Activated CD4-positive, alpha-beta T cell treated with anti-CD3 and anti-CD28 coated beads, Interleukin-2, amount 50 U/mL, for 16 hours (primary cell): ENCODE measurements at places on chromosomes 6 and 20.
A peak's percentile ranks its signal among the peaks of the same experiment; 100 is the strongest.

DNA sequence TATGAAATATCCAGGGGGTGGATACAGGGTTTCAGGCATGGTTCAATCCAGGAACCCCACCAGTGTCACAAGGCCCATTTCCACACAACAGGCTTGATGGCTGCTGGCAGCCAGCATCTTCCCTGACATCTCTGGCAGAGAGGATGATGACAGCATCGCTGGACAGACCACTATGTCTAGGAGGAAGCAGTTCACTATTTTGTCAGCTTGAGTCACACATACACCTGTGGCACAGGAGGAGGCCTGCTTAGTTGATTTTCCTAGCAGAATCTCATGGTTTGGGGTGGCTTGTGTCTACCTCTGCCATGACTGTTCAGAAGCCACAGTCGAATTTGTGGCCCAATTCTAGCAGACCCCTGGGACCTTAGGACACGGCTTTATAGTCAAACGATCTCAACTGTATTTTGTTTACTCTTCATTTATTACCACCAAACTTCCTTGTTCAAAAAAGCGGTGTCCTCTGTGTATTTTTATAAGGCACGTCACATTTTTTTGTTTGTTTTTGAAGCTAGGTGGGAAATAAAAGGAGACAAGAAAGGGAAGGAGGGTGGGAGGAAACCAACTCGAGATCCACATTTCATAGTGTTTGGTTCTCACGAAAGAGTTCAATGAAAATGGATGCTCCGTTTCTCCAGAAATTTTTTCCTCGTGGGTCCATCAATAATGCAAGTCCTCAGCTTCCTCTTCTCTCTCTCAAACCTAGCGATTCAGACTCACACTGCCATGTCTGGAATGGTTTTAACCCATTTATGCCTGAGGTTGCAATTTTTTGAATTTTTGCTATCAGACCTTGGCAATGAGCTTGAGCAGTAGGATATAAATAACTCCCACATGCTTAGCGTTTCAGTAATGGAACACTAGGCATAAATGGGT is 94.4 kb downstream of the TOX2 start:
- DNase-seq, result no peak

GRCh38 chr6:16766043-16766536 is 4.8 kb upstream of the ATXN1 start:
- DNase-seq, result peak; percentile 77

- peak; percentile 70 for DNase-seq
These were observed 154.9 kb downstream of the ESR1 start for GRCh38 chr6:151962246-151962846.

- DNase-seq, result no peak
These were observed 92.2 kb downstream of the CTNNBL1 start for GRCh38 chr20:37786043-37786442.

- DNase-seq, result no peak
These were observed 130.7 kb downstream of the AIG1 start for GRCh38 chr6:143191361-143191760.

DNA sequence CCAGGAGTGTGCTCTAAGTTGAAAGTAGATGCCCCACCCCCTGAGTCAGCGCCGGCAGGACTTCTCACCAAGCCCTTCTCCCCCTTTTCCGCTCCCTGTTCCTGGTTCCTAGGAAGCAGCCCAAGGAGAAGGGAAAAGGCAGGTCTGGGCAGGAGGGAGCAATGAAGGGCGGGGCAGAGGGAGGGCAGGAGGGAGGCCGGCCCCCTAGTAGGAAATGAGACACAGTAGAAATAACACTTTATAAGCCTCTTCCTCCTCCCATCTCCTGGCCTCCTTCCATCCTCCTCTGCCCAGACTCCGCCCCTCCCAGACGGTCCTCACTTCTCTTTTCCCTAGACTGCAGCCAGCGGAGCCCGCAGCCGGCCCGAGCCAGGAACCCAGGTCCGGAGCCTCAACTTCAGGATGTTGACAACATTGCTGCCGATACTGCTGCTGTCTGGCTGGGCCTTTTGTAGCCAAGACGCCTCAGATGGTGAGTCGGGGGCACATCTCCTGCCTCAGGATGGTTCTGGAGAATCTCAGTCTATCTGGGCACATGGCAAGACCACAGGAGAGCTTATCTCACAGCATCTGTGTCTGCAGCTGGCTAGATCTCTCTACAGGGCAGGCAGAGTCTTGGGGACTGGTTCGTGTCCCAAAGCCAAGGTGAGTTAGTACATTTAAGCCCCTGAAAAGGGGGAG is at the start of gene PROCR:
Gene PROCR (plus strand): TSS at position 320 of the 681 bp plus-strand sequence. CDS start 83 bp downstream, at position 403.
- DNase-seq, result no peak

DNA sequence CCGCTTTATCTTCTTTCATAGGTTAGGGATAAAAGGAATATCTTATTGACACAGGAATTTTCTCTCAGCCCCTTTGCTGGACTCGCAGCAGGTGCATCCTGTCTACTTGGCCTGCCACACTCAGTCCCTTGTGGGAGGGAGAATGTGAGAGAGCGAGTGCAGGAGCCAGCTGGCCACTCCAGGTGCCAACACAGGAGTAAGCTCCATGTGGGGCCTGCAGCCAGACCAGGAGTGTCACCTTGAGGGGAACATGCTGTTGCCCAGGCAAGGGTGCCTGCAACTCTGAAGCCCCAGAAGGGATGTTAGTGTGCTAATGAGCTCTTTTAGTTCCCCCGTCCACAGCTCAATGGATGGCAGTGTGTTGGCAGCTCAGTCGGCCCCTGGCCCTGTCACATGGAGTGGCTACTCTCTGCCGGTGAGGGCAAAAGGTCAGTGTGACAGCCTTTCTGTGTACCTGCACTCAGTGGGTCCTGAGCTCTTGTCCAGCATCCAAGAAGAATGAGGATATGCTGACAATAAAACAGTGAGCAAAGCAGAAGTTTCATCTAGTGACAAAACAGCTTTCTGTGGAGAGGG is 57.1 kb downstream of the CRYBG1 start:
- no peak for DNase-seq

- no peak for DNase-seq
These were observed 138.1 kb upstream of the MARCKS start for GRCh38 chr6:113719064-113719463.

- DNase-seq, result no peak
These were observed 174.4 kb upstream of the NOX3 start for GRCh38 chr6:155630085-155630484.

GRCh38 chr20:25538838-25539665 is 46.3 kb downstream of the NINL start:
- DNase-seq, result no peak

DNA sequence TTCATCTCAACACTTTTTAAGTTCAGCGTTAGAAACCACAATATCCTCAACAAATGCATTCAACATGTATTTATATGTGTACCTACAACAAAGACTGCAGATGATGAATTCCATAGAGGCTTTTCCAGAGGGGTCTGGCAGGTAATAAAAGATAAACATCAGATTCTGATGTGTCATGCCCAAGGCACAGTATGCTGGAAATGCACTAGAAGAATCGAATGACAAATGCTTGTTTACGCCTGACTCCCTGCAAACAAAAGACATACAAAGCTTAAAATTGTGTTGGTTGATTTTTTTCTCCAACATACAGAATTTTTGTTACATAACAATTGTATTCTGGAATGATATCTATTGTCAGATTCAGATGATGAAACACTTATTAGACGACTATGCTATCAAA is at the start of gene LGSN:
Gene LGSN (minus strand): TSS at position 45 of the 400 bp plus-strand sequence. CDS start 40 bp downstream, at position 5.
- DNase-seq, result no peak

DNA sequence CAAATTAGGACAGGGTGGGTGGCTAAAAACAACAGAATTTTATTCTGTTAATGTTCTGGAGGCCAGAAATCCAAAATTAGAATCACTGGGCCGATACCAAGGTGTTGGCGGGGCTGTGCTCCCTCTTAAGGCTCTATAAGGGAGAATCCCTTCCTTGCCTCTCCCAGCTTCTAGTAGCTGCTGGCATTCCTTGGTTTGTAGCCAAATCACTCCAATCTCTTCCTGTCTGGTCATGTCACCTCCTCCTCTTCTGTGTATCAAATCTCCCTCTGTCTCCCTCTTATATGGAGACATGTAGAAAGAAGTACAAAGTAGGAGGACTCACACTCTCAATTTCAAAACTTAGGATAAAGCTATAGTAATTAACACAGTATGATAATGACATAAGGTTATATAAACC is 102.9 kb upstream of the SIRPA start:
- no peak for DNase-seq

- no peak for DNase-seq
These were observed 183.4 kb downstream of the ADGRG6 start for GRCh38 chr6:142485256-142485655.

DNA sequence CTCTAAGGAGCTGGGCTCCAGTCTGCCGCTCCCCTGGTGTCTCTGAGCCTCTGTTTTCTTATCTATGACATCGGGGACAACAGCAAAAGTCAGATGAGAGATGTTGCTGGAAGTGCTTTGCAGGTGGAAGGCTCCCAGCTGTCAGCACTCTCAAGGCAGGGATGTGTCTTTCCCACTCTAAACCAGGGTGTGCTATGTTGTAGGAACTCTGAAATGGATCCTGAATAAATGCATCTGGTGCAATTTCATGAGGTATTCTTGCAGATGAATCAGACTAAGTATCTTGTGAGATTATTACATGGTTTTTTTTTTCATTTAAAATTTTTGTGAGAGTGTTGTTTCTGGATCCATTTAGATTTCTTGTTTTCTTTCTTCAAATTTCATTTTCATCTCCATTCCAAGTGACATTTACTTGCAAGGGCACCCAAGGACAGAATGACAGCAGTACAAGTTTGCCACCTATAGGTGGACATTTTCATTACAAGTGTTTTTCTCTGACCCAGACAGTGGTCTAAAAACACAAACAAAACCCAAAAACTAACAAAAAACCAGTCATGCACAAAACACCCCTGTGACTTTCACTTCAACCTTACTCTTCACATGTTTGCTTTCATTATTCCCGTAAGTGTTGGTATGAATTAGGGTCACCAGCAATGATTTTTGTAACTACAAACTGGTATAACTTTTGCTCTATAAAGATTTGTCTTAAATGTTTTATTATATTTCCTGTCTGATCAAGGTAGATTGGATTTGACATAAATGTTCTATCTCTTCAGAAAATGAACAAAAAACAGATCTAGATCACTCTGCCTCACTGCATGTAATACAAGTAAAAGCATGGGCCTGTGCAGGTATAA is 14.7 kb upstream of the SIM1 start:
- DNase-seq, result peak; percentile 65

DNA sequence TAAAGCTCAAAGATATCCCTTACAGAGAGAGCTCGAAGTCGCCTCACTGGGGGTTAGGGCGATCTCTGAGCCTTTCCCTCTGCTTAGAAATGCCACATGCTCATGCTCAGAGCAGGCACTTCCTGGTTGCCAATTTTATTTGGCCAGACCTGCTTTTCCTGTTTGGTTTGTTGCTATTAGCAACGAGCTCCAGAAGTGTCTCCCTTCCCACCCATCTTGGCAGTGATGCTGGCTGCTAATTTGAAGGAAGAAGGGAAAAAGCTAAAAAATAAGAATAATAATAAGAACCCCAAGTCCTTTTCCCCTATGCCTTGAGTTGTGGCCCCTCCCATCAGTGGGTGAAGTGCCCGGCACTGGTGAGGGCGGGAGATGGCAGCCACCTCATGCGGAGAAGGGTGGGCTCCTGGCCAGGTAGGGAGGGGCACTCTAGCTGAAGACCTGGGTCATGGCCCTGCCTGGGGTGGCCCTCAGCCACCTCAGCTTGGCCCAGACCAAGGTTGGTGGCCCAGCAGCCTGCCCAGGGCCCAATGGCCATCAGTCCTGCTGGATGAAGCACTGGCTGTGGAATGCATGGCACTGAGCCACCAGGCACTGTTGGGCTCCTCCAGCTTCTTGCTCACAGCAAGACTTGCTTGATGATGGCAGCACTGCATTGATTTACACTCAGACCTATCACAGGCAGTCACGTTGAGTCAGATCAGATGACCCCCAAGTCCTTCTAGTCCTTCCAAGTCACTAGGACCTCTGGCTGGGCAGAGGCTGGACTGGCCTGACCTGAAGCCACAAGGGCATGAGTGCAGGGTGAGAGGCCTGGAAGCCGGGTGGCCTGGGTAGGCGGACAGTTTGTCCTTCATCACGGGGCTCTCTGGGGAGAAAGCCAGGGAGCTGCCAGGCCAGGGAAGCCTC is 79.0 kb downstream of the SYNJ2 start:
- DNase-seq, result no peak

DNA sequence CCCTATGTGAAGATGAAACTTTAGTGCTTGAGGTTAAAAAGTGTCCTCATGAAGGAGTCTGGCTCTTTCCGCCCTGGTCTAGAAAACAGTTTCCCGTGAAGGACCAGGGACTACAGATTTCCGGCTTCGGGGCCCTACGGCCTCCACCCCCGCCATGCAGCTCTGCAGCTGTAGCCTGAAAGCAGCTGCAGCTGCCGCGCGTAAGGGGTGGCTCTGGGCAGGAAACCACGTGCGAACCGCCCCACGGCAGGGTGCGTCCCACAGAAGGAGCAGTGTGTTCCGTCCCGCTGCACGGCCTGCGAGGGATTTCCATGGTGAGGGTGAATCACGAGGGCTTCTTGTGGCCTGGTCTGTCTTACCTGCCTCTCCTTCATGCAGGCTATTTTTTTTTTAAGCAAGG is 117.0 kb downstream of the ERMARD start:
- peak; percentile 41 for DNase-seq

GRCh38 chr6:5854899-5855298 is 151.8 kb downstream of the NRN1 start:
- DNase-seq, result no peak

- DNase-seq, result peak; percentile 80
These were observed 155.1 kb upstream of the ENPP5 start for GRCh38 chr6:46325561-46326530.

DNA sequence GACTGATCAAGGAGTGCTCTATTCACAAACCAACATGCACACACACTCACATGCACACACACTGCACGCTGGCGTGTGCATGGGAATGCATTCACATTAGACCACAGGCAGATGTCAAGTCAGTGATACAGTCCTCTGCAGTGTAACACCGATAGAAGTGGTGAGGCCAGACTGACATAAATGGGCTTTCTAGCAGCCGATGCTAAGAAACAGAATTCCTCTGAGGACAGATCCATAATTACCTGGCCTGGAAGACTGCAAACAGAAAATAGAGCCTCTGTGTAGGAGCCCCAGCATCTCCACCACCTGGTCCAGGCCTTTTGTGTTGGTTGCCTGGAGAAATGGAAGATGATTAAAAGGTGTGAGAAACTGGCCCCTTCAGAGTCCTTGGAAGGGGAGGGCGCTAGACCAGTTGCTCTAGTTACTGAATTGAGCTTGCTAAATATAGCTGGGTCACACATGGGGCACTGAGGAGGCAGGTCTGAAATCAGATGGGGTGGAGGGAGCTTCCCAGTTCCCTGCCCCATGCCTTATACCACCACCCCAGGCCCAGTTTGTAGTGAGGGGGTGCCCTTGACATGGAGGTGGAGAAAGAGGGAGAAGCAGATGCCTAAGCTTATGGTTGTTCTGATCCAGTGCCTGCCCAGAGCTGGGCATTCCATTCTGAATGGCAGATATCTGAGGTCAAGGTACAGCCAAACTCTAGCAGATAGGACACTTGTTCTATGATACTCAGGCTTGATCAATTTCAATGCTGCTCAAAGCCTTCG is 233.8 kb downstream of the LRFN2 start:
- DNase-seq, result no peak

DNA sequence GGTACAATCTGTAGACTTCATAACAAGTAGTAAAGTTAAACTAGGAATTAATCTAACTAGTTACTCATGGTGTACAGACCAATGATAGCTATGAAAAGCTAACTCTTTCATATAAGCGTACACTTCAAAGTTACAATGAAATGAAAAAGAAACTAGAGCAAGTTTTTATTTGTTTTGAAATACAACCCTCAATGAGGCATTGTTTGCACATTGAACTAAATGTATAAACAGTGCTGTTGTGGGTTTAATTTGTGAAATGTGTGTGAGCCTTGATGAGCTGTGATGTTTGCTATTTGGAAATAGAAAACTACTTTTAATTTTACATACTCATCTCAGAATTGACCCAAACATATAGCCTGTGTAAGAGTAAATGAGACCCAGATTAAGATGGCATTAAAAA is 11.1 kb upstream of the EYA4 start:
- no peak for DNase-seq

GRCh38 chr6:74979065-74979766 is 226.6 kb downstream of the COL12A1 start:
- DNase-seq, result no peak
